ENCODE measurements at places on chromosomes 4 and X.

DNA sequence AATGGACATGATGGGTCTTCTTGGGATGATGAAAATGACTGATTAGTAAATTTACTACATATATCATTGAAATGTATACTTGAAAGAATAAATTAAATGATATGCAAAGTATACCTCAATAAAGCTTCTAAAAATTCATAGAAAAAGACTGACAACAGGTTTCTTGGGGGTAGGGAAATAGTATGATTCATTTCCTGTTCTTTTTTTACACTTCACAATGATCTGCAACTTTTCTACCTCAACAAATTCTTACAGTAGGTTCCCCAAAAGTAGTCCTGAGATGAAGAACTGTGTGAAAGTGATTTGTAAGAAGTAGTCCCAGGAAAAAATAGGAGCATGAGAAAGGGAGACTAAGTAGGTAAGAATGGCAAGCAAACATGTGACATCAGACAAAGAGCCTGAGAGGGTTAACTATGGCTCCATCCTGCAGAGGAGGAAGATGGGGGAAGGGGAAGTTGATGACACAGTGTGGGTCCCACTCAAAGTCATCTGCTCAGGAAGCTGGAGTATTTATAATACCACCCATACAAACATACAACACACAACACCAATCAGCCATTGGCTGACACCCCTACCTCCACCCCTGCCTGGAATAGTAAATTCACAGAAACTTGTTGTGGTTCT, 73.9 kb downstream of the ARHGAP6 start:
- no peak for DNase-seq

GRCh38 chr4:69811166-69811565, 48.8 kb downstream of the SULT1E1 start:
- no peak for DNase-seq

DNA sequence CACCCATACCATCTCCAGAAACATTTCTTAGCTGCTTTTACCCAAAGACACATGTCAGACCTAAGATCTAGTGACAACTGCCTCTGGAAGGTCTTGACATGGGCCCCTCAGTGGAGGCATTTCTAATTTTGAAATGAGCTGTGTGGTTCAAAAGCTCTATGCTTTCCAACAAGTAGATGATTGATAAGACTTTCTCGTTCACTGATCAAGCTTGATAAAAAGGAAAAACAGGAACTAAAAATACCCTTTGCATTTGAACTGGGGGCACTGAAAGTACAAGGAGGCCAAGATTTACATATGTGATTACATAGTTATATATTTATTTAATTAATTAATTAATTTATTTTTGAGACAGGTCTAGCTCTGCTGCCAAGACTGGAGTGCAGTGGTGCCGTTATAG, 61.3 kb upstream of the SCOC start:
- no peak for DNase-seq

- DNase-seq, result no peak
Observed at GRCh38 chr4:87179751-87180150, 40.7 kb downstream of the KLHL8 start.

DNA sequence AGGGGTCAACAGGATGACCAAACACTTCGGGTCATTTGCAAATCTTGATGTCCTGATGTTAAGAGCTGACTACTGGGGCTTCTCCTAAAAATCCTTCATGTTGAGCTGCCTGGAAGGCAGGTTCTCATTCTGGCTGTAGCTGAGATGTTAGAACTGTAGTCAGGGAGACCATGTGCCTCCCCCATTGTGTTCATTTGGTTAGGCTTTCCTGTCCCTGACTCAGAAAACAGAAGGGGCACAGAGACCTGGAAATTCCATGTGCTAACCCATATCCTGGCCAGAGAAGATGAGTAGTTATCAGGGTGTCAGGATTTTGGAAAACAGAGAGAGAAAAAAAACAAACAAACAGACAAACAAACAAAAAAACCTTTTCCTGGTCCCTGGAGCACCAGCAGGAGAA, 177.5 kb downstream of the AR start:
- DNase-seq, result no peak

DNA sequence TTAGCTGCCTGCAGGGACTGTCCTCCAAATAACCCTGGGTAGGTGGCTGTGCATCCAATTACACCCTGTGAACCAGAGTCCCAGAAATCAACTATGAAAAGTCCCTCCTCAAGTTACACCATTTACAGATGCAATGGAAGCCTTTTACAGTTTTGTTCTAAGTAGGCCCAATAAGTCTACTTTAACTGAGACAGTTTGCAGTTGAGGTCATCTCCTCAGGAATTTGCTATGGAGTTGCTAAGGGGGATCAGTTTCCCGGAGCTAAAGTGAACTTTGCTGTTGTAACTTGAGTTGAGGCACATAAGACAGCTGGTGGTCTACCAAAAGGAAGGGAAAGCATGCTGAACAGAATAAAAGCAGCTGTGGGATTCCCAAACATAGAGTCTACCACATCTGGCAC, 121.6 kb upstream of the STK26 start:
- no peak for DNase-seq
